ENCODE measurements at places on chromosomes 6 and 20.

GRCh38 chr6:148502083-148502772 lies 159.6 kb downstream of the SASH1 start:
- no peak for DNase-seq

DNA sequence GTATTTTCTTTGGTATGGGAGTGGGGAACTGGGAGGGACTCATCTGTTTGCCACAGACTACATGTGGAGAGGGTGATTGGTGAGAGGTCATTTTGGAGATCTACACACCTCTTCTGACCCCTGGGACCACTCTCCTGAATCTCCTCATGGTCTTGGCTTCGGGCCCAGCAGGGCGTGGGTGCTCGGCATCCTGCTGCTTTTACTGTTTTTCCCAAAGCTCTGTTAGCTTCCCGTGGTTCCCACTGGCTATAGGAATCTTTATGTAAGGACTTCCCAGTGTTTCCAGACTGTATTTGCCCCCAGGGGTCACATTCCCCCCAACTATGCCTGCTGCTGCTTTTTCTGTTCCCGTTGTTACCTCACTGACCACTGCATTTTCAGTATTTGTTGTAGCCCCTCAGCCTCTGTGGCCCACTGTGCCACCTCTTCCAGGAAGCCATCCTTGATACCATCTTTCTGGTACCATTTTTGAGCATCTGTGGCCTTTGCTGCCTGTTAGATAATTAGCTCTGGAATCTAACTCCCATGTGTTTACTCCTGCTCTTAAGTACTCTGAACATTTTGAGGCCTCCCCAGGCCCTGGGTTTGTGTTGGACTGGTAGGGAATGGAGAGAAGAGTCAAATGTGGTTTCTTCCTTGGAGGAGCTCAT lies 14.9 kb downstream of the PLCG1 start:
- no peak for DNase-seq

DNA sequence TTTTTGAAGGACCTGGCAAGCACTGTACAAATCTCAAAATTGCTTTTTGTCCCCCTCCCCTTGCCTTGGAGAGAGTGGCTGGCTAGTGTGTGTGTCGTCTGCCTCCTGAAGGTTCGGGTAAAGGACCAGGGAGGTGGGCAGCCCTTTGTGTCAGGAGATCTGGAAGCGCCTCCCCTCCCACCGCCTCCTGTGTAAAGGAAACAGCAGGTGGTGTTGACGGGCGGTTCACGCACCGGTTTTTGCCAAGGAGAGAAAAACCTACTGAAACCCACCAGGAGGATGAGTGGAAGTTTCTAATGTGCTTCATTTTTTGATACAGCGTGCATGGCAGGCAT lies 1.2 kb downstream of the ENTPD6 start:
- no peak for DNase-seq

GRCh38 chr20:1121429-1121828 lies 3.0 kb downstream of the PSMF1 start:
- no peak for DNase-seq

DNA sequence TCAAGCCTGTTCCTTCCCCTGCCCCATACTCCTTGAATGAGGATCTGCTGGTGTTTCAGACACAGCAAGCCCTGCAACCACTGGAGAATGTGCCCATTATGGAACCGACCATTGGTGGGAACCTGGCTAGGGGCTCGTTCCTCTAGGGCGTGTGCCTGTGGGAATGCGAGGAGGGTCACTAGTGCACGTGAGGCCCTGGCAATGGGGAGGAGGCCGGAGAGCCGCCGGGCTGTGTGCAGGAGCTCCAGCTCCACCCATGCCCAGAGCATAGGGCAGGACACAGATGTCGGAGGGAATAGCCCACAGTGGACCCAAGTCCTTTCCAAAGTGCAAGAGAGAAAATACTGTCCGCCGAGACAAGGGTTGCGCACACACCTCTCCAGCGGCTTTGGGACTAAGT lies 99.3 kb downstream of the ERMARD start:
- DNase-seq, result no peak

DNA sequence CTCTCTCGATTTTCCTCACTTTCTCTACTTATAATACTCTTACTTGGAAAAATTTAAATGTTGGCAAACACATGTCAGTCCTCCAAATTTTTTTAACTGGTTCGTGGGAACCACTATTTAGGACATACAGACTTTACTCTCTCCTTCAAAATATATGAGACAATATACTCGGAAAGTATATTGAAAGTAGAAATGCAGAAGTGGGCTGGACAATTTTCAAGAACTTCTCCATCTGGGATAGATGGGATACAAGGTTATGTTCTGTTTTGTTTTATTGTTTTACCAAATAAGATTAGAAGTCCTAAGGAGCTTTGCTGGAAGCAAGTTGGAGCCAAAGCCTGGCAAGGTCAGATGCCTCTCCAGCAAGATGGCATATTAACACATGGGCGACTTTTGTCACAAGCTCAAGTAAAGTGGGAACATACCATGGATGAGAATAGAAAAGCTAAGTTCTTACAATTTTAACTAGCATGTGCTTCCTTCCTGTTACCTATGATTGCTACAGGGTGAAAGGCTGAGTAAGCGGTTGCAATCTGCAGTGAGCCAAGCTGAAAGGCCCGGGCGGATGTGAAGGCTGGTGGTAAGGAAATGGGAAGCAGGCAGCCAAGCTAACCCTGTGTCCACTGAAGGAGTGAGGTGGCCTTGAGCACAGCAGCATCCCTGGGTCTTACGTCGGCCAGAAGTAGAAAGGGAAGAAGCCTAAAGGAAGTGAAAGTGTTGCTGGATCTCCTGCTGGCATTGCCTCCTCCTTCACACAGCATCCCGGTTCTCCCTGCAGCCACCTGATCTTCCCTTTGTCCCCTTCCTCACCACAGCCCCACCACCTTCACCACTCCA lies 7.1 kb downstream of the MAP3K5 start:
- DNase-seq, result peak; percentile 80

- DNase-seq, result no peak
Observed at GRCh38 chr20:10902174-10902573, 228.4 kb upstream of the JAG1 start.

DNA sequence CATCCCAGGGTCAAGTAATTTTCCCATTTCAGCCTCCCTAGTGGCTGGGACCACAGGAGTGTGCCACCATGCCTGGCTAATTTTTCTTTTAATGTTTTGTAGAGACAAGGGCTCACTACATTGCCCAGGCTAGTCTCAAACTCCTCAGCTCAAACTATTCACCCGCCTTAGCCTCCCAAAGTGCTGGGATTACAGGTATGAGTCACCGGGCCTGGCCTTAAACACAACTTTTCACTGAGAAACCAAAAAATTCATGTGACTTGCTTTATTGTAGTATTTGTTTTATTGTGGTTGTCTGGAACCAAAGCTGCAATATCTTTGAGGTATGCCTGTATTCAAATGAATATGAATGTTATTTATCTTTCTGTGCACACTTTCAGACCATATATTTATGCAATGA lies 72.2 kb downstream of the RWDD2A start:
- DNase-seq, result no peak

- DNase-seq, result no peak
Observed at GRCh38 chr20:58584881-58585752, 66.0 kb upstream of the STX16 start.

All from Ammon's horn (tissue), 1 donor.